Activated T-cell treated with anti-CD3 and anti-CD28 coated beads, Interleukin-2, amount 50 U/mL, for 72 hours (primary cell): ENCODE measurements at places on chromosomes 1 and 21. TPM values are rescaled to one million over a fixed set of nuclear protein-coding genes. Genes with fewer than 3 reads are reported as not detected.

The SYTL1 gene
- 73.1 TPM for total RNA-seq

The FNDC10 gene
- 1.5 TPM for total RNA-seq

The NUDT4B gene
- not detected for total RNA-seq

The CFHR3 gene
- total RNA-seq = not detected

The CNTN2 gene
- total RNA-seq = not detected

The CFAP107 gene
- total RNA-seq = not detected

The CA14 gene
- total RNA-seq = not detected

- peak overlapping the region; percentile 50 for H3K4me3 ChIP-seq
- no peak overlapping the region for H3K27ac ChIP-seq
- H3K36me3 ChIP-seq = peaks cover 3% of the 10 kb centered on the region
- no peaks in the 10 kb centered on the region for H3K27me3 ChIP-seq
These were observed 132.9 kb downstream of the SYF2 start for GRCh38 chr1:25099343-25099951.

GRCh38 chr1:41330588-41331545, 30.4 kb upstream of the FOXO6 start:
- H3K4me3 ChIP-seq = no peak overlapping the region
- H3K27me3 ChIP-seq = peaks cover 9% of the 10 kb centered on the region
- H3K4me1 ChIP-seq = peaks cover 11% of the 10 kb centered on the region
- no peak for DNase-seq
- H3K27ac ChIP-seq = no peak overlapping the region

DNA sequence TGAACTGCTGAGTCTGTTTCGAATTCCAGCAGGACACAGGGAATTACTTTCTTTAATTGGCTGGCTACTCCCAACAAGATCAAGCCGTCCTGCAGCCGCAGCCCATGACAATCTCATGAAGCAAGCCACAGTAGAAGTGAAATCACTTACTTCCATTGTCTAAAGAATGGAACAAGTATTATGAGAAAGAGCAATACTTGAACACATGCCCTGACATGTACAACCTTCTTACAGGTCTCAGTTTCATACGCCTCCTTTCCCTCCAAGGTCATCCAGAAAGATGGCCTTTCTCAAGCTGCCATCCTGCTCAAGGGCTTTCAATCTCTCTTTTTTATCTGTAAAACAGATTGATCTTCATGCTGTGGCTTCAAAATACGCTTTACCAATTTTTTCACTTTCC, 85.1 kb downstream of the PCSK9 start:
- no peaks in the 10 kb centered on the region for H3K27me3 ChIP-seq
- no peak for DNase-seq
- H3K4me1 ChIP-seq = peaks cover 22% of the 10 kb centered on the region
- H3K4me3 ChIP-seq = no peak overlapping the region
- peaks cover 20% of the 10 kb centered on the region for H3K36me3 ChIP-seq
- peak overlapping the region; percentile 58 for H3K27ac ChIP-seq

GRCh38 chr1:6360117-6360496, 33.5 kb downstream of the ACOT7 start:
- peak overlapping the region; percentile 88 for H3K4me3 ChIP-seq
- H3K36me3 ChIP-seq = no peaks in the 10 kb centered on the region
- no peaks in the 10 kb centered on the region for H3K27me3 ChIP-seq
- H3K27ac ChIP-seq = peak overlapping the region; percentile 81
- peaks cover 61% of the 10 kb centered on the region for H3K4me1 ChIP-seq

GRCh38 chr1:21912038-21912758, 24.9 kb downstream of the HSPG2 start:
- H3K27me3 ChIP-seq = no peaks in the 10 kb centered on the region
- DNase-seq = no peak

- H3K27me3 ChIP-seq = no peaks in the 10 kb centered on the region
- H3K27ac ChIP-seq = no peak overlapping the region
- peak; percentile 35 for DNase-seq
- no peak overlapping the region for H3K4me3 ChIP-seq
- peaks cover 11% of the 10 kb centered on the region for H3K4me1 ChIP-seq
- peaks cover 19% of the 10 kb centered on the region for H3K36me3 ChIP-seq
These were observed 133.4 kb downstream of the COP1 start for GRCh38 chr1:176073524-176074157.

DNA sequence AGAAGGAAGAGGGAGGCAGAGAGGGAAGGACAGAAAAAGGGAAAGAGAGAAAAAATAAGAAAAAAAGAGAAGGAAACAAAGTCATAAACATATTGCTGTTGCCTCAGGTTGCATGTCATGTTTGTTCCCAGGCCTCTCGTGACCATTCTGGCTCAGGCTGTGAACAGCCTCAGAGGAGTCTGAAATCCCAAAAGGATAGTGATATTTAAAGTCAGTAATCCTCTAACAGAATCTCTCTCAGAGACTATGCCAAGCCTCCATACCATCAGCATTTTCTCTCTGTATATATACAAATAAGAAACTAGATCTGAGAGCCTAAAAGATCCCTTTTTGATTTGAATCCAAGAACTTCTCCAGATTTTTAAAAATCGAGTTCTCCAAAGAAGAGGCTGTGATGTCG, 35.2 kb downstream of the GORAB start:
- H3K27me3 ChIP-seq = peaks cover 5% of the 10 kb centered on the region
- peaks cover 4% of the 10 kb centered on the region for H3K36me3 ChIP-seq
- no peak for DNase-seq
- no peak overlapping the region for H3K4me3 ChIP-seq

DNA sequence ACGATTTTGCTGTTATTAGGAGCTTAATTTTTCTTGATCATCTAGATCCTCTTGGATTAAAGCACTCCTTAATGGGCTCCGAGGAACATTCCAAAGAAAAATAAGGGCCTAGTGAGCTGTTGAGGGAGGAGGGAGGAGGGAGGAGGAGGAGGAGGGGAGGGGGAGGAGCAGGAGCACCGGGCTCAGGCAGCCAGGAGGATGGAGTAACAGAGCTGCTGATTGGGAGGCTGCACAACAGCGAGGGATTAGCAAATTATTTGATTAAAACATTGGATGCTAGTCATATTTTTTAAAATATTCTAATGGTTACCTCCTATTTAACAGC, 302.1 kb upstream of the RRP15 start:
- no peaks in the 10 kb centered on the region for H3K27me3 ChIP-seq
- H3K4me1 ChIP-seq = no peaks in the 10 kb centered on the region
- no peak for DNase-seq
- no peak overlapping the region for H3K27ac ChIP-seq
- H3K4me3 ChIP-seq = no peak overlapping the region
- H3K36me3 ChIP-seq = no peaks in the 10 kb centered on the region

DNA sequence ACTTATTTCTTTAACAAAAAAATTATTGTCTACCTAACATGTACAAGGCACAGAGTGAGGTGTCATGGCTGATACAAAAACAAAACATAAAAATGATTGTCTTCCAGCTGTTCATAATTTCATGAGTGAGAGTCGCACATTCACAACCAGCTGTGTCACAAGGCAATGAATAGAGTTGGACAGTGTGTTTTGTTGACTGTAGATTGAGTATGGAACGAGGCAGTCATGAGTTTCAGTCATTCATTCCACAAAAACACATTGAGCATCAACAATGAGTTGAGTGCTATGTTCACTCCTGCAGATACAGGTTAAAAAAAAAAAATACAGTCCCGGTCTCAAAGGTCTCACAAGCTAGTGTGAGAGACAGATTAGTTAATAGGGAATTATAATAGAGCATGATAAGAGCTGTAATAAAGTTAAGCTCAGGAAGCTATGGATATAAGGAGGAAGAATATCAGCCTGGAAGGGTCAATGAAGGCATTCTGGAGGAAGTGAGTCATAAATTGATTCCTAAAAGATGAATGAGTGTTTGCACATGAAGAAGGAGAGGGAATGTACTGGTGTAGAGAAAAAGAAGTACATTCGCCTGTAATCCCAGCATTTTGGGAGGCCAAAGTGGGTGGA, 47.8 kb upstream of the ARHGAP29 start:
- no peak for DNase-seq
- H3K4me3 ChIP-seq = no peak overlapping the region
- H3K27me3 ChIP-seq = peaks cover 44% of the 10 kb centered on the region
- no peaks in the 10 kb centered on the region for H3K36me3 ChIP-seq

DNA sequence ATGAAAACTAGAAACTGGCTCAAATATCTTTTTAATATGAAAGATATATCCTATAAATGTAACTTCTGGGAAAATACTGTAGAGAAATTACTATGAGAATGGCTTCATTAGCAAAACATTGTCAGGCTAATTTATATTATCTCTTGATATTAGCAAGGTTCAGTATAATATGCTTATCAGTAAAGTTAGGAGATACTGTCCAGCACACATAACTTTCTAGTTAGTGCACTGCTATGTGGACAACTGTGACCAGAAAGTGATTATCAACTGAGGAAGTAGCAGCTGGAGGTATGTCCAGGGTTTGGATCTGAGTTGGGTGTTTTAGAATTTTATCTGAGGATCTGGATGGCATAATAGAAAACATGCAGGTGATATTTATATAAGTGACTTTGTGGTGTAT, 7.5 kb downstream of the LRRC8C start:
- H3K4me3 ChIP-seq = no peak overlapping the region
- H3K36me3 ChIP-seq = peaks cover 14% of the 10 kb centered on the region
- no peak for DNase-seq
- peak overlapping the region; percentile 23 for H3K27ac ChIP-seq
- H3K4me1 ChIP-seq = peaks cover 91% of the 10 kb centered on the region

DNA sequence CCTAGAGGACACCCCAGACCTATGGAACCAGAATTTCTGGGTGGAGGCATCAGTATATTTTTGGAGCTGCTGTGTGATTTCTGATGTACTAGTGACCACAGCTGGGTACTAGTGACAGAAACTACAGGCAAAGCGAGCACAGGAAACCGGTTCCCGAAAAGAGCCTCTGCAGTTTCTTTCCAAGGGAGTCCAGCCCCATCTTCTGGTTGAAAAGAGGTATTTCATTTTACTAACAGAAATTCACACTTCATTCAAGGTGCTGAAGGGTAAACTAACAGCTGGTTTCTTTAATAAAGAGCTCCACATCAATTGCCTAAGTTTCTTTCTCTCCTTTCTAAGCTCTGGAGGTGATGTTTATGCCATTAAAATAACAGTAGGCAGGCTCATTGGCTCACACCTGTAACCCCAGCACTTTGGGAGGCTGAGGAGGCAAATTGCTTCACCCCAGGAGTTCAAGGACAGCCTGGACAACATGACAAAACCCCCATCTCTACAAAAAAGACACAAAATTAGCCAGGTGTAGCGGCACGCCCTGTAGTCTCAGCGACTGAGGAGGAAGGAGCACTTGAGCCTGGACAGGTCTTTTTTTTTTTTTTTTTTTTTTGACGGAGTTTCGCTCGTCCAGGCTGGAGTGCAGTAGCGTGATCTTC, 22.0 kb downstream of the THAP3 start:
- peaks cover 2% of the 10 kb centered on the region for H3K36me3 ChIP-seq
- H3K27ac ChIP-seq = no peak overlapping the region
- peak; percentile 19 for DNase-seq
- no peak overlapping the region for H3K4me3 ChIP-seq
- H3K4me1 ChIP-seq = no peaks in the 10 kb centered on the region
- H3K27me3 ChIP-seq = no peaks in the 10 kb centered on the region

GRCh38 chr1:3633344-3634058, 8.7 kb downstream of the TPRG1L start:
- H3K4me3 ChIP-seq = no peak overlapping the region
- H3K36me3 ChIP-seq = peaks cover 1% of the 10 kb centered on the region
- no peaks in the 10 kb centered on the region for H3K27me3 ChIP-seq
- no peaks in the 10 kb centered on the region for H3K4me1 ChIP-seq
- no peak overlapping the region for H3K27ac ChIP-seq
